ENCODE measurements at places on chromosomes 1 and 21.

GRCh38 chr21:28144089-28144488, 848.6 kb downstream of the LTN1 start:
- no peak for DNase-seq

DNA sequence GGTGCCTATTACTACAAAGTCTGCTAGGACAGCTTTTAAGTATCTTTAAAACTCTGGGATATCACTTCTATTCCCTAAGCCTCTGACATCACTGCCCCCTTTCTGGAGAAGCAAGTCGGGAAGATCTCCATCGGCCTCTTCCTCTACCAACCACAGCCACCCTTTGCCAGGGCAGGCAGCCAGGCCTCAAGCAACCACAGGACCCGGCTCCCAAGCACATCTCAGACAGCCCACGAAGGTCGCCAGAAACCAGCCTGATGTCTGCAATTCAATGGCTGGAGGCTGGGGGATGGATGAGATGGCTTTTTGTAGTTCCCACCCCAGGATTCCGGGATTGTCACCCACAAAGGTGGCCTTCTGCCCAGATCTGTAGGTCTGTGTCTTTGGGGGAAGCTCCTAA, 70.7 kb downstream of the LGR6 start:
- no peak for DNase-seq

- DNase-seq: no peak
These were observed 12.7 kb downstream of the USP48 start for GRCh38 chr1:21770201-21770600.

DNA sequence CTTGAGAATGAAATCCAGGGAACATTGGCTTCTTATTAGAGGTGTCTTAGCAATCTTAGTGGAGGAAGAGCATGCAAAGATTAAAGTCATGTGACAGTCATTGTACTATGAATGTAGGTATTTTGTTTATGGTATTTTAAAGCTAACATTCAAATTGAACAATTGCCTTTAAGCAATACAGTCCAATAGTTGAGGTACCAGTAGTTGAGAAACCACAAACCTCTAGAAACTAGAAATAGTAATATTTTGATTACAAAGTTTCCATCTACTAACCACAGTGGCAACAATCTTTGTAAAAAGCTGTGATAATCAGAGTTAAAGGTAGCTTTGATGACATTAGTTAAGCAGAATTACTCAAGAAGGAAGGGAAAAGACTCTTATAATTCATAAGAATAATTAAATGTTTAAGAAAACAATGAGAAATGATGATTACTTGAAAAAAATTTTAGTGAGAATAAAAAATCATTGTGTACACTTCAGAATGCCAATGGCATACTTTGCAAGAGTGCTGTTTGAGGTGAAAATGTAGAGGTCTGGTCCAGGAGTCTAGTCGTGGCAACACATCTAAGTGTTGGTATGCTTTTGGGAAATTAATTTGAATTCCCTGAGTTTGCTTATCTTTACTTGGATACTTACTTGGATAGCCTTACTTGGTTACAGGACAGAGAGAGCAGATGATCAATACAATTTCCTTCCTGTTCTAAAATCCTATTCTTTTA, 104.9 kb upstream of the PTGFR start:
- DNase-seq: no peak

- DNase-seq: no peak
These were observed 30.5 kb downstream of the MATN1 start for GRCh38 chr1:30692948-30693301.

GRCh38 chr1:2449636-2450454, 26.2 kb upstream of the PLCH2 start:
- DNase-seq: no peak

GRCh38 chr1:208461680-208462079, 217.5 kb upstream of the PLXNA2 start:
- DNase-seq: no peak
